ENCODE measurements at places on chromosomes 1 and 21.

DNA sequence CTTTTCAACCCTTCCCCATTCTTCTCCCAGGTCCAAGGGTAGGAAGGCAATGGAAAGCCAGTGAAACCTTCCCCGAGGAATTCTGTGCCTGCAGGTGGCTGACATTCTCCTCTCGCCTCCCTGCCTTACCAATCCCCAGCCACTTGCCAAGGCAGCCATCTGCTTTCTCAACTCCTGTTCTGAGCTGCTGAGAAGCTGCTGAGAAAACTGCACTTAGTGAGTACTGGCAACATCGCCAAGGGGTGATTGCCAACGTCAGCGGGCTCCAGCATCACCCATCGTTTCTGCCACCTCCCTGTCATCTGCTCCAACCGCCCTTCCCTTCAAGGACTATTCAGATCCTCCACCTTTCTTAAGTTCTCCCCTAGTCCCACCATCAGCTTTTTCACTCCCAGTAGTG, 106.0 kb downstream of the PTPRU start:
- no peak for DNase-seq

- no peak for DNase-seq
These were observed 97.9 kb downstream of the RPS6KC1 start for GRCh38 chr1:213148905-213149304.

- no peak for DNase-seq
These were observed 5.5 kb downstream of the TNFRSF25 start for GRCh38 chr1:6460301-6461050.

DNA sequence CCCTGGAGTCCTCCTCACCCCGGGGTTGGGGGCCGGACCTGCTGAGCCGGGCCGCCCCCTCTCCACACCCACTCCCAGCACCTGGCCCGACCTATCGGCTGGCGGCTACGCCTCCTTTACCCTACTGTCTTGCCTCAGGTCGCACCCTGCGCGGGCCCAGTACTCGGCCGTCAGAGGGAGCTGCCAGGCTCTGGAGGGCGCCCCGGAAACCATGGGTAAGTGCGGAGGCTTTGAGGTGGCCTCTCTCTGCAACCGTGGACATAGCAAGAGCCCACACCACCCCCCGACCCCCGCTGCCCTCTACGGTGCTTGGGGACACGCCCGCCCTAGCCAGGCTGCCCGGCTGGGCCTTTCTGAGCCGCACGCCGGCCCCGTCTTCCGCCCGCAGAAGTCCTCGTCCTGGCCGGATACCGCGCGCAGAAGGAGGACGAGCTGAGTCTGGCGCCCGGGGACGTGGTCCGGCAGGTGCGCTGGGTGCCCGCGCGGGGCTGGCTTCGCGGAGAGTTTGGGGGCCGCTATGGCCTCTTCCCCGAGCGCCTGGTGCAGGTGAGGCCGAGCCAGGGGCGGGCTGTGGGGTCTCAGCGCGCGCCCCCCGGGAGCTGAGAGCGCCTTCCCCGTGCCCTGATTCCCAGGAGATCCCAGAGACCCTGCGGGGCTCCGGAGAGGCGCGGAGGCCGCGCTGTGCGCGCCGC, at the start of gene SH3D21:
TSS of gene SH3D21 (plus strand) at position 159 of the 692 bp plus-strand sequence. CDS start at position 212, 53 bp downstream.
- no peak for DNase-seq

DNA sequence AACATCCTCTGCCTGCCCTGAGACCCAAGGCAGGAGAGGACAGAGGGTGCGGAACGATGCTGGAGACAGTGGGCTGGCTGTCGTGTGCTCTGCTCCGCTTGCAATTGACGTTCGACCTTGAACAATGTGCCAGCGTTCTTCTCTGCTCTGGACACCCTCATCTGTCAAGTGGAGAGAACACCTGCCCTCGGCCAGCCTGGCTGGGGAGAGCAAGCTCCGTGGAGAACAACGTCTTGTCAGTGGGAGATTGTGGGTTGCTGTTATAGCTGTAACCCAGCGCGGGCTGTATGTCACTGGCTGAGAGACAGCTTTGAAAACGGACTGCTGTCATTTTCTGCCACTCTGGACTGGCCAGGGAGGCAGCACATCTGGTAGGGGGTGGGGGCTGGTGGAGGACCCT, 14.7 kb downstream of the KIAA1614 start:
- no peak for DNase-seq

- no peak for DNase-seq
These were observed 273.7 kb upstream of the C1orf174 start for GRCh38 chr1:4173731-4174130.

DNA sequence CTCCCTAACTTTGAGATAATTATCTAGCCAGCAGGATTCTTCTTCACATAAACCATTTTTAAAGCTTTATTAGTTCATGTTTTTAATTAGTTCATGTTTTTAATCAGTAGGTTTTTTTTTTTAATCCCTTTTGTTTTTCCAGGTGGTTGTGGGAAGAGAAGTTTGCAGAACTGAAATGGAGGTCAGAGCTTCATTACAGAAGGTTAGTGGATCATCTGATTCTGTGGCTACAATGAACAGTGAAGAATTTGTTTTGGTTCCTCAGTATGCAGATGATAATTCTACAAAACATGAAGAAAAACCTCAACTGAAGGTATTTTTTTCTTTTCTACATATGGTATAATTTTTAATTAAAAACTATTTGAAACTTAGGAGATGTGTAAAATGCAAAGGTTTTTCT, 59.7 kb downstream of the RABGAP1L start:
- no peak for DNase-seq

DNA sequence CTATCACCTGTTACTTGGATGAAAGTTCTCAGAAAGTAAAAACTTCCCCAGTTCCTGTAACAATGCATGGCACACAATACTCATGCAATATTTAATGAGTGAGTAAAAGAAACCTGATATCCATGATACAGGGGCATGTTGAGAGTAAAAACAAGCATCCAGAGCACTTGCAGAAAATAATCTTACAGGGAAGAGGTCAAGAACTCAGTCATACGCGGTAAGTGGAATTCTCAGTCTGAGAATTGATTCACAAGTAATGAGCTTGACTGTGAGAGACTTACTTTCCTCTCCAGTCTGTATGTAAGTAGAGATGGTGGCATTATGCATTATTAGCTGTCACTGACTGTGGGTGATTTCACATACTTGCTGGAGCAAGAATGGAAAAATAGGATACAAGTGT, 976.9 kb downstream of the BRINP3 start:
- DNase-seq = no peak

- DNase-seq = no peak
These were observed 109.9 kb downstream of the GALNT2 start for GRCh38 chr1:230176871-230177411.

DNA sequence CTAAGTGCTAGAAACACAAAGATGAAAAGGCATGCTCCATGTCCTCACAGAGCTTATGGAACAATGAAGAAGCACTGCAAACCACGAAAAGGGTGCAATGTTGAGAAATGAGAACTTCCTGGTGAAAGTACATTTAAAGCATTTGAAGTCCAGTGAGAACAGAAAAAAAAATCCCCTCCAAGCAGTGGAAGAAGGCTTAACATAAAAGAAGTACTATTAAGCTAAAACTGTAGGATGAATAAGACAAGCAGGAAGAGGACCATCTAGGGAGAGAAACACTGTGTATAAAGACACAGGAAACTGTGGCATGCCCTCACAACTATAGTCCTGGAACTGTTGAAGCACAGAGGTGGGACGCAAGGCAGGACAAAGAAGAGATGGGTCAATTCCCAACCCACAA, 10.0 kb downstream of the TP53BP2 start:
- DNase-seq = no peak

GRCh38 chr1:27058966-27059669, 46.5 kb upstream of the TENT5B start:
- no peak for DNase-seq

GRCh38 chr1:197320991-197321531, 53.0 kb downstream of the CRB1 start:
- no peak for DNase-seq

- DNase-seq = no peak
These were observed 163.4 kb downstream of the DNM3 start for GRCh38 chr1:172004671-172005070.

DNA sequence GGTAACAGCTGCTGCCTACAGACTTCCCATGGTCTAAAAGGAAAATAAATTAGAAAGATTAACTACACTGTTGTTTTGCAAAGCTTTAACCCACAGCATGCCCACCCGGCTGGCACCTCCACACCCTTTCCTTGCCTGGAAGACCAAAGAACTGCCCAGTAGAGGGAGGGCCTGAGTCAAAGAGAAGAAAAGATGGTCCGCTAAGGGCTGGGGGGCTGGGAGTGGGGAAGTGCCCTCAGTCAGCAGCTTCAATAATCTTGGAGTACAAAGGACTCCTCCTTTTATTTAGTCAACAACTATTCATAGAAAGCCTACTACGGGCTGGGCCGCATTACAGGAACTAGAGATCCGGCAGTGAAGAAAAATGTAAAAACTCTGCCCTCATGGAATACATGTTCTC, 40.6 kb downstream of the ERI3 start:
- no peak for DNase-seq

GRCh38 chr1:176903474-176903873, 261.0 kb downstream of the ASTN1 start:
- no peak for DNase-seq

DNA sequence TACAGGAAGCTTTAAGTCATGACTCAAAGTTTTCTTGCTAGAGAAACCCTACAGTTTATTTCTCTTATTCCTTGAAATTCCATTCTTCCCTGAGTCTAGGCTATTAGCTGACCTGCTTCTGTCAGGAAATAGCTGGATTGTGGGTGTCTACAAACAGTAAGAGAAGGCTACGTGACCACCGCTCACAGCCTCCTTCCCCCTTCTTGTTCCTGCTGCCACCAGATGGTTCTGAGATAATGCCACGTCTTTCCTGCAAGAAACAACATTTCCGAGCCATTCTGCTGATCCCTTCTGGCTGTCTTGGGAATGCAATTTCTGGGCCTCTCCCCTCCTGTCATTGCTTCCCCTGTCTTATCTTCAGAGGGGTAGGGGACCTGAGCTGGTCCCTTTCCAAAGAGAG, 128.9 kb upstream of the SGIP1 start:
- DNase-seq = no peak

DNA sequence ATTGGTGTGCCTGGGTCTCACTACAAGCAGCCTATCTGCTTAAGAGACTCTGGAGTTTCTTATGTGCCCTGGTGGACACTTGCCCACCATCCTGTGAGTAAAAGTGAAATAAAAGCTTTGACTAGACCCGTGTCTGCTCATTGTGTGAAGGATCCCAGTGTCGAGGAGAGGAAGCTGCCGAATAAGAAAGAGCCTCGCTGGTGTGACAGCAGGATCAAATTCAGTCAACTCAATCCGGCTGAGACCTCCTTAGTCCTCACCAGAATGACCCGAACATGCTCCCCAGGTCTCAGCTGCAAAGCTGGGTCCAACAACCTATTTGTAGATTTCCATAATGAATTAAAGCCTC, 14.8 kb downstream of the CD2 start:
- no peak for DNase-seq

DNA sequence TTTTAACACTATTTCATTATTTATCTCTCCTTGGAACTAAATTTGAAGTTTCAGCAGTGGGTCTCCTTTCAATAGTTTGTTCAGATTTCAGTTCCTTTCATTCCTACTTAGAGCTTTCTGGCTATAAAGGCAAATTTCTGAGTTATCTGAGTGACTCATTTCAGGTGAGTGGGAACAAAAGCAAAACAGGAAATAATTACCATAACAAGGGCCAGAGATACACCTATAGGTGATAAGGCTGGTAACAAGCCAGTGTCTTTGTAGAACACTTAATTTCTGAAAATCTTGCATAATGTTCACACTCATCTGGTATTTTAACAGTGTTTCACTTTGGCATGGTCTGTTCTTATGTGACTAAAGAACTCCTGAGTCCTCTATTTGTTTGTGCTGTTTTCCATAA, 64.5 kb upstream of the PRRC2C start:
- no peak for DNase-seq

DNA sequence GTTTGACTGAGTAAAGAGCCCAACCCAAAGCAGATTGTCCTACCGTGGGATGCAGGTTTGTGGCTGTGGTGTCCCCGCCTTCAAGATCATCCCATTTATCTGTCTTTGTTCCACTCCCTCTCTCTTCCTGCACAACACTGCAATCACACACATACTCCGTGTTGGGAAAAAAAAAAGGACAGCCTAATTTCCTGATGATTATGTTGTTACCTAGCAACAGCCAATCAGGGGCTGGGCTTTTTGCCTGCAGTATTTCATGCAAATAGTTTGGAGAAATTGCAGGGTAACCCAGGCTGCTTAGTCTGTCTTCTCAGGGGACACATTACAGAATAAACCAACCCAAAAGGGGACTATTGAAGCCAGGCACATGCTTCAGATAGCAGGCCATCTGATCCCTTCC, 38.3 kb downstream of the PHC2 start:
- no peak for DNase-seq

- DNase-seq = no peak
These were observed 167.1 kb upstream of the BEND5 start for GRCh38 chr1:48943826-48944225.

GRCh38 chr1:1144122-1144842, 28.4 kb upstream of the C1orf159 start:
- no peak for DNase-seq

- DNase-seq = no peak
These were observed 25.0 kb downstream of the PLXNA2 start for GRCh38 chr1:208219098-208219658.

DNA sequence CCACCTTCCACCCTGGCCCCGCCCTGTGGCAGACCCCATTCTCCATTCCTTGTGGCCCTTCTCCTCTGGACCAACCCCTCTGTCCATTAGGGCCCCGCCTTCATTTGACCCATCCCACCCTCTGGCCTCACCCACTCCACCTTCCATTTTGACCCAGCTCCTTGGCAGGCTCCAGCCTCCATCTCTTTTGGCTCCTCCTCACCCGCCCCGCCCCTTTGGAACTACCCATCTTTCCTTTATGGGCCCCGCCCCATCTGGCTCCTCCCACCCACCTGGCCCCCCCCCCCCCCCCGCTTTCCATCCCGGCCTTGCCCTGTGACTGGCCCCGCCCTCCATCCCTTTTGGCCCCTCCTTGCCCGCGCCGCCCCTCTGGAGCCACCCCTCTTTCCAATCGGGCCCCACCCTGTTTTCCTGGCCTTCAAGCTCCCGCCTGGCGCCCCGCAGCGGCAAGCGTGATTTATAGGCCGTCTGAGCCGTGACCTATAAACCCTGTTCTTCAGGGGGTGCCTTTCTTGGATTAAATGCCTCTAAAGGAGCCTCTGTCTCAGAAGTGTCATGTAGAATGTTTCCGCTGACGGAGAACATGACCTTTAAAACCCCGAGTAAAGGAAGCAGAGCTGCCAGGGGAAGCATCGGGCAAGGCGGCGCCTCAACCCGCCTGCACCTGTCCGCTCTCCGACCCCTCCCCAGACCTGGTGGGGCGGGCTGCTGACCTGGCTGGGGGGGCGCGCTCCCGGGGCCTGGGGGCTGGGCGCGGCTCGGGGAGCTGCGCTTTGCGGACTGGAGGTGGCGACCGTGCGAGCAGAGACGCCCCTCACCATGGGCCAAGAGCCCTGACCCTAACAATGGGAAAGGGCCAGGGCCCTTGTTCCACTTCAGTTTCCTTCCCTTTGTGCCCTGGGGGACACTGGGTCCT, 178.0 kb downstream of the CAMTA1 start:
- peak; percentile 12 for DNase-seq

GRCh38 chr1:117046781-117047180, 13.3 kb upstream of the TTF2 start:
- no peak for DNase-seq

- DNase-seq = no peak
These were observed 82.6 kb upstream of the GALNT2 start for GRCh38 chr1:229984310-229984991.

GRCh38 chr1:40768146-40768990, 15.2 kb upstream of the KCNQ4 start:
- DNase-seq = no peak

- DNase-seq = no peak
These were observed 293.3 kb downstream of the SDCCAG8 start for GRCh38 chr1:243549108-243549507.

GRCh38 chr1:147052143-147052542, 114.0 kb downstream of the NBPF12 start:
- DNase-seq = no peak

GRCh38 chr1:94951046-94951445, 24.1 kb upstream of the CNN3 start:
- no peak for DNase-seq

Measured in hematopoietic multipotent progenitor cell treated with erythropoietin and hydrocortisone succinate and interleukin-3 and kit ligand, for 17 days (in vitro differentiated cells).